ENCODE measurements at places on chromosomes 11 and 22. TPM values are rescaled to one million over a fixed set of nuclear protein-coding genes. Genes with fewer than 3 reads are reported as not detected.
A peak's percentile ranks its signal among the peaks of the same experiment; 100 is the strongest.

DNA sequence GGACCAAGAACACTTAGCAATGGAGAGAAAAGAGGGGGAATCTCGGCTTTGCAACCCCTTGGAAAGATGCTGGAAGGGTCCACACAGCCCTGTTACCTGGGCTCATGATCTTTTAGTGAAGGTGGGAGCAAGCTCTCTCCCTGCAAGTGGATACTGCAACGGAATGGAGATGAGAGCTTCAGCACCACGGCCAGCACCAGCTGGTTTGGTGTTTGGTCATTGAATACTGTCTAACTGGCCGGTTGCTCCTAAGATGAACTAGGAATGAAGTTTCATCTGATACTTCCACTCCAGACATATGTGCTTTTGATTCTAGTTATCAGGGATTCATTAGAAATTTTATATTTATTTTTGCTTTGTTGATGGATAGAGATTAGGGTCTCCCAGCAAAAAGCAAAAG lies 16.3 kb downstream of the HTR3A start:
- DNase-seq = no peak
- no peak overlapping the region for H3K27ac ChIP-seq
- H3K27me3 ChIP-seq = no peaks in the 10 kb centered on the region
- H3K36me3 ChIP-seq = no peaks in the 10 kb centered on the region
- H3K4me3 ChIP-seq = no peak overlapping the region
- peaks cover 3% of the 10 kb centered on the region for H3K4me1 ChIP-seq

- H3K4me1 ChIP-seq = no peaks in the 10 kb centered on the region
- no peaks in the 10 kb centered on the region for H3K27me3 ChIP-seq
- no peak overlapping the region for H3K4me3 ChIP-seq
- H3K36me3 ChIP-seq = no peaks in the 10 kb centered on the region
- no peak for DNase-seq
- no peak overlapping the region for H3K27ac ChIP-seq
Measured at GRCh38 chr11:64790205-64791095, 12.1 kb upstream of the SF1 start.

- no peak for DNase-seq
- no peaks in the 10 kb centered on the region for H3K27me3 ChIP-seq
- H3K36me3 ChIP-seq = no peaks in the 10 kb centered on the region
- no peak overlapping the region for H3K27ac ChIP-seq
- no peak overlapping the region for H3K4me3 ChIP-seq
- H3K4me1 ChIP-seq = no peaks in the 10 kb centered on the region
Measured at GRCh38 chr11:122146475-122146874, 30.5 kb upstream of the BLID start.

DNA sequence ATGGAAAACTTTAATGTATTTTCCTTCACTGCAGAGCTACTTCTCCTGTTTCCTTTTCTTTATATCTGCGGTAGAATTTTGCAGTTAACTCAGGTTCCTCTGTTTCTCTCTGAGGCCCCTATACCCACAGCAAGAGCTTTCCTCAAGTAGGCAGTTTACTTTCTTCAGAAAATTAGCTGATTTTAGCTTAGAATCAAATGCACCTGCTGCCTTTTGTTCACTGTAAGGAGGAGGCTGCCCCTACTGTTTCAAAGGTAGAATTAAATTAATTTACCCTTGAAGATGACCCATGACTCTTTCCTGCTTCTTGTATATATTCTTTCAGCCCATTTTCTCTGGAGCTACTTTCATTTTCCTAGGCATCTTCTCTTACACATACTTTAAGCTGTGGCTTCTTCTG lies 68.7 kb upstream of the GDPD4 start:
- no peak overlapping the region for H3K27ac ChIP-seq
- H3K36me3 ChIP-seq = peaks cover 7% of the 10 kb centered on the region
- H3K4me1 ChIP-seq = no peaks in the 10 kb centered on the region

- no peak overlapping the region for H3K27ac ChIP-seq
- H3K4me1 ChIP-seq = no peaks in the 10 kb centered on the region
- no peak overlapping the region for H3K4me3 ChIP-seq
- no peaks in the 10 kb centered on the region for H3K36me3 ChIP-seq
Measured at GRCh38 chr11:60158636-60159035, 24.2 kb downstream of the MS4A6A start.

MFNG gene
- 8.0 TPM for polyA plus RNA-seq

GRCh38 chr22:37026325-37026724 lies 6.8 kb downstream of the MPST start:
- no peaks in the 10 kb centered on the region for H3K27me3 ChIP-seq
- no peak overlapping the region for H3K27ac ChIP-seq
- no peaks in the 10 kb centered on the region for H3K4me1 ChIP-seq
- H3K36me3 ChIP-seq = peaks cover 3% of the 10 kb centered on the region
- H3K4me3 ChIP-seq = no peak overlapping the region

GRCh38 chr11:22389526-22390282 lies 51.5 kb downstream of the SLC17A6 start:
- no peaks in the 10 kb centered on the region for H3K36me3 ChIP-seq
- H3K4me1 ChIP-seq = no peaks in the 10 kb centered on the region
- H3K27ac ChIP-seq = no peak overlapping the region
- no peak for DNase-seq
- H3K4me3 ChIP-seq = no peak overlapping the region

DNA sequence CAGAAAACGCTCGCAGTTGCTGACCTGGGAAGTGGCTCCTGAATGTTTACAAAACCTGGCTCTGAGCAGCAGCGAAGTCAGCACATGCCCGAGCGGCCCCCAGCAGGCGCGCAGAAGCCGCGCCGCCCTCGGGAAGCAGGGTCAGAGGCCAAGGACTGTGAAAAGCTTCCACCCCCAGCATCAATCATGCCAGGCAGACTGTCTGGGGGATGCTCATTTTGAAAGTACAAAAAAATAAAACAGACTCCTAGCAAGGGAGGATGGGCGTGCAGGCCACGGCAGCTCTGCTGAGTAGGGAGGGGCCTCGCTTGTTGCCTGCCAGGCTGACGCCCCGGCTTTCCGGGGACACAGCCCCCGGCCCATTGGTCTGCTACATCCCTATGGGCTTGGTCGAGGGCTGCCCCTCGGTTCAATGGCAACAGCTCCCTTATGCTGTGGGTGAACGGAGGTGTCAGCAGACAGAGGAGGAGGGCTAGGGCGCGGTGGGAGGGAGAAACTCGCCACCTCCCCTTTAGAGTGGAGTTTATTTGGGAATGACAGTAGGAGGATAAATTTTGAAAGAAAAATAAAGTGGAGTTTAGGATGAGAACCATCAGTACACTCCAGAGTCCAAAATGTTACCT lies 37.7 kb upstream of the GNB1L start:
- peaks cover 20% of the 10 kb centered on the region for H3K4me1 ChIP-seq
- no peak overlapping the region for H3K27ac ChIP-seq
- H3K36me3 ChIP-seq = no peaks in the 10 kb centered on the region
- no peak overlapping the region for H3K4me3 ChIP-seq
- H3K27me3 ChIP-seq = no peaks in the 10 kb centered on the region

- peaks cover 50% of the 10 kb centered on the region for H3K27me3 ChIP-seq
- H3K4me3 ChIP-seq = peak within 1 kb of the TSS; percentile 56
- H3K4me1 ChIP-seq = no peaks in the 10 kb centered on the region
- H3K27ac ChIP-seq = no peak within 1 kb of the TSS
Measured at GRCh38 chr11:8263769-8264410, at the start of gene LMO1. Gene LMO1, minus strand, starts transcription at chr11:8263878. Its CDS starts 516 bp downstream, at chr11:8263362.

All from H1 (cell line).